ENCODE measurements at places on chromosomes 2 and 18. TPM values are rescaled to one million over a fixed set of nuclear protein-coding genes. Genes with fewer than 3 reads are reported as not detected.

Gene GCG
- not detected for total RNA-seq

Gene AFG3L2
- total RNA-seq: 41.1 TPM

Gene CMPK2
- 8.9 TPM for total RNA-seq

Gene MROH2A
- 0.32 TPM for total RNA-seq

Gene CBLN2
- total RNA-seq: 5.2 TPM

Gene LTBP1
- total RNA-seq: 175 TPM

Gene RAMP1
- total RNA-seq: 13.2 TPM

Gene SLC4A5
- 3.8 TPM for total RNA-seq

Gene TSGA10
- total RNA-seq: 12.2 TPM

Gene GLI2
- total RNA-seq: 11.3 TPM

GRCh38 chr2:226583715-226584114, 215.9 kb downstream of the IRS1 start:
- DNase-seq: peak; percentile 20

- DNase-seq: no peak
Measured at GRCh38 chr2:128276878-128277675, 41.6 kb downstream of the HS6ST1 start.

DNA sequence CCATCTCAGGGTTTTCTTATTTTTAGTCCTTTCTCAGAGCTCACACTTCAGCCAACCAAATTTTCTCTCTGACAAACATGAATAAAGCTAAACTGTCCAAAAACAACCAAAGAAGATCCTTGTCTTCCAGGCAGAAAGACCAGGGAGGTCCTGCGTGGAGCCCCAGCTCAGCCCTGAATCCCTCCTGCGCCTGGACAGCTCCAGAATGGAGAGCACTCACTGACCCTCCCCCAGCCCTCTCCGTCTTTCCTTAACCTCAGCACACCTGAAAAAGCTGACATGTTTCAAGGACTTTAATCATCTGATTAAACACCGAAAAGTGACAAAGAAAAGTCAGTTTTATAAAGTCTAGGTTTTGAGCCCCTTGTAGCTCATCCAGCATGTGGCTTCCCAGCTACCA, 22.9 kb upstream of the GNAL start:
- DNase-seq: no peak

GRCh38 chr2:105403783-105404698, 5.2 kb upstream of the FHL2 start:
- DNase-seq: no peak

DNA sequence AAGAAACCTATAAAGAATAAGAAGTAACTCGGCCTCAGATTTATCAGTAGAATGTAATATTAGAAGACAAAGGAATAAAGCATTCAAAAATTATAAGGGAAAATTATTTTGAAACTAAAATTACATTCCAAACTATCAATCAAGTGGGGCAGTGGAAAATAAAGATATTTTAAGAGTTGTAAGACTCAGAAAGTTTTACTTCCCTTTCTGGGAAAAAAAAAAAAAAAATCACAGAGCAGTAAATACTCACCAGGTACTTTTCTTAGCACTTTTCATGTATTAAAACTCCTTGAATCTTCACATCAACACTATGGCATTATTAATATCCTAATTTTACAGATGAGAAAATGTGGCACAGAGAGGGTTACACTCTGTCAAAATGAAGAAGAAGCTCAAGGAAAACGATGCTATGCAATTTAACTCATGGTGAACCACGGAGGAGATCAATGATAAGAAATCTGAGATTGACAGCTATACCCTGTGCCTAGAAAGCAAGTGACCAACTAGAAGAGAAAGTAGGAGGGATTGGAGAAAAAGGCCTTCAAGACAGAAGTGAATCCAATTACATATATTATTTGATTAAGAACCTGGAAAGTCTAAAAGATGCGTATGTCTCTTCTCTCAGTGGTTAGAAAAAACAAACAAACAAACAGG, 238.9 kb upstream of the ID2 start:
- no peak for DNase-seq

DNA sequence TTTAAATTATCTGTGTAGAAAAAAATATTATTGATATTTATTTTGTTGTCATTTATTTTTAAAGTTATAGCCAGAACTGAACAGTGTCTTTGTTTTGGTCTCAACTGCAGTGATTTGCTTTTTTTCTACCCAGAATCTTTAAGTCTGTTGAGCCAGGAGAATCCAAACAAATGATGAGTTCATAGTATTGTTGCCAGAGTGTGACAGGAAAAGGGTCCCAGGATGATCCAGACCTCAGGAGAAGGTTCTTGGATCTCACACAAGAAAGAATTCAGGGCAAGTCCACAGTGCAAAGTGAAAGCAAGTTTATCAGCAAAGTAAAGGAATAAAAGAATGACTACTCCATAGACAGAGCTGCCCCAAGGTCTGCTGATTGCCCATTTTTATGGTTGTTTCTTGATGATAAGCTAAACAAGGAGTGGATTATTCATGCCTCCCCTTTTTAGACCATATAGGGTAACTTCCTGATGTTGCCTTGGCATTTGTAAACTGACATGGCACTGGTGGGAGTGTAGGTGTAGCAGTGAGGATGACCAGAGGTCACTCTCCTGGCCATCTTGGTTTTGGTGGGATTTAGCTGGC, 127.1 kb downstream of the AGPS start:
- DNase-seq: no peak

DNA sequence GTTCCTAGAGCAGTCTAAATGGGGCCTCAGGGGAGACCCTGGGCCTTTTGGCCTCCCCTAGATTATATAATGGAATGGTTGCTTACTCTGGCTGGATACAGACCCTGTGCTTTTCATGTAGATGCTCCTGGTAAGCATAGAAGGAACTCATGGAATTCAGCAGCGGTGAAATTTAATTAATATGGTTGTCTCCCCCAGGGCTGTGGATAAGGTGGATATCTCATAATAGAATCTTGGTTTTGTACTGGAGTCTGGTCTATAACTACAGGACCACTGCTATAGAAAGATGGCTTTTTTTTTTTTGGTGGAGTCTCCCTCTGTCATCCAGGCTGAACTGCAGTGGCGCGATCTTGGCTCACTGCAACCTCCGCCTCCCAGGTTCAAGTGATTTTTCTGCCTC, 84.5 kb downstream of the HRH4 start:
- DNase-seq: no peak

DNA sequence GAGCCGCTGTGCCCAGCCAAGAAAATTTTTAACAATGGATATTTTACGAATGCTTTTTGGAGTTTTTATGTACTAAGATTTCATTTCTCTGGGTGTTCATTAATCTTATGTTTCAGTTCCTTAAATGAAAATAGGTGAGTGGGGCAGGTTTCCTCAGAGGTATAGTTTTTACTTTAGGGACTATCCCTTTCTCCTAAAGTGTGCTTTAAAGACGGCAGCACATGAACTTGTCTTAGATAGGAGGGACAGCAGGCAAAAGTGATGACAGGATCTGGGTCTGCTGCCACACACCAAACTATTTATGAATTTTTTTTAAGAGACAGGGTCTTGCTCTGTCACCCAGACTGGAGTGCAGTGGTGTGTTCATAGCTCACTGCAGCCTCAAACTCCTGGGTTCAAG, 8.0 kb upstream of the REL start:
- DNase-seq: no peak

DNA sequence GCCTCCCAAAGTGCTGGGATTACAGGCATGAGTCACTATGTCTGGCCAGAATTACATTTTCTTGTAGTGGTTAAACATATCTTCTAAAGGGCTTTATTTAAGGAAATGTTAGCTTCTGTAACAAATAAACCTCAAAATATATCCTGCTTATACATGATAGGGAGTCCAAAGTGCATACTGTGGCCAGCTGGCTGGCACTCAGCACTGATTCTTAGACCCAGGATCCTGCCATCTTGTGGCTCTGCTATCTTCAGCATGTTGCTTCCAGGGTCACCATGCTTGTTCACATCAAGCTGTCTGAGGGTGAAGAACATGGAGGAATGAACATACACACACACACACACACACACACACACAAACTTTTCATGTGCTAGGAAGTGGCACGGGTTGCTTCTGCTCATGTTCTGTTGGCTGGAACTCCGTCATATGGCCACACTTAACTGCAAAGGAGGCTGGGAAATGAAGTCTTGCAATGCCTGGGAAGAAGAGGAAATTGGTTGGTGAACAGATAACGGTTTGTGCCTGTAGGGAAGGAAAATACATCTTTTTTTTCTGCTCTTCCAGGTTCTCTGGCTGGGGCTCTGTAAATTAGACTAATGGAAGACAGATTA, 40.0 kb downstream of the NPPC start:
- DNase-seq: no peak

GRCh38 chr2:95079199-95079683, 42.4 kb downstream of the MRPS5 start:
- DNase-seq: no peak

DNA sequence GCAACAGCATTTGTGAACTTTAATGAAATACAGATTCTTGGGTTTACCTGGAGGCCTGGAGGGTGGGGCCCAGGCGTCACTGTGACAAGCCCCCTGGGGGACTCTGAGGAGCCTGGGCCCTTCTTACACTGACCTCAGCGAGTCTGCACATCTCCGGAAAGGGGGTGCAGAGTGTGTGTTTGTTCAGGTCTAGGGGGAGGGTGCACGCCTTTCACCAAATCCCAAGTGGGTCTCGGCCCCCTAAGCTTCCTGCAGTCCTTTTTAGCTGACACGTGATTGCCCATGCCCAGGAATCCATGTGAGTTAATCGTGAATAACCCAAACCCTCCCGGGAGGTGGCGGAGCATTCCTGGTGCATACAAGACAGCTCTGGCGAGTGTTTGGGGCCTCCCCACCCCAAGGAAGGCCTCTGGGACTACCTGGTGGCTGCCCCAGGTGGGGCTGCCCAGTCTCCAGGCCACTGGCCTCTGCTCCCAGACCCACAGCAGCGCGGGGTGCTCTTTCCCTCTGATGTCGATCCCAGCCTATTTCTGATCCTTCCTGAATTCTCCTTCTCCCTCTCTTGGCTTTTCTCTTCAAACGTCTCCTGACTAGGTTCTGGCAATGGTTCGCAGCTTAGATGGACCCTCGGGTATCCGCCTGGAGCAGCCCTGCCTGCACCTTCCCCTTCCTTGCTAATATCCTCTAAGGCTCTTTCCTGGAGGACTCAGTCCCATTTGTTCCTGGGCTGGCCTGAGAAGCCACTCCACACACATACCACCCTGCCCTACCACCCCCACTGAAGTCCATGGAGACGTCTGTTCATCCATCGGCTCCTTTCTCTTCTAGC, 10.0 kb downstream of the NGEF start:
- no peak for DNase-seq

GRCh38 chr2:68710336-68710735, 24.3 kb upstream of the ARHGAP25 start:
- no peak for DNase-seq

GRCh38 chr18:9139400-9140039, 2.9 kb downstream of the ANKRD12 start:
- DNase-seq: no peak

GRCh38 chr2:58651930-58652329, 410.8 kb upstream of the FANCL start:
- DNase-seq: no peak

GRCh38 chr18:41464278-41464677, 490.8 kb upstream of the PIK3C3 start:
- DNase-seq: no peak

DNA sequence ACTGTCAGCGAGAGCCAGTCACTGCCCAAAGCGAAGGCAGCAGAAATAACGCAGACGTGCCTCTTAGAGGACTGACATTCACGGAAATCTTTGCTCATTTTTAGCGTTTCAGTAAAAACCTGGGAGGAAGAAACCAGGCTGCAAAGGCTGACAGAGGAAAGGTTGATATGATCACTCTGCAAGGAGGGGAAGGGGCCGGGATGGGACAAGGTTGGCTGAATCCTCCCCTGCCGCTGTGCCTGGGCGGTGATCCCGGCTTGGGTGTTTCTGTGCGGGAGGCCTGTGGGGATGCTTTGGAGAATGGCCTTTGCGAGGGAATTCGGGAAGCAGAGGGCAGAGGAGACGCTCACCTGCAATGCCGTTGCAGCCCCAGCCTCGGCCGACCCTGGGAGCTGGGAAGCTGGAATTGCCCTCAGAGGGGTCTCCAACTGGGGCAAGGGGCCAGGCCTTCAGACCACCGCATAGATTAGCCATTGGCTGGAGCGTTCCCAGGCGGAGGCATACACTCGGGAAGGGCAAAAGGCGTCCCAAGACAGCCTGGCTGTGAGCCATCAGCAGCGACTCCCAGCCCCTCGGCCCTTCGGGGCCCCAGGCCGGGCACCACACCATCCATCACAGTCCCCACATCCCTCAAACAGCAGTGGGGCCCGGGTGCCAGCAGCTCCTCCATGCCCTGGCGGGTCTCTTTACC, 111.7 kb upstream of the GPC1 start:
- DNase-seq: no peak

- DNase-seq: no peak
Measured at GRCh38 chr2:129801575-129801974, 177.9 kb upstream of the RAB6C start.

GRCh38 chr2:30361751-30362394, 85.2 kb upstream of the LCLAT1 start:
- no peak for DNase-seq

Data from urinary bladder (tissue), 4 donors.